Adipocyte (in vitro differentiated cells): ENCODE measurements at places on chromosomes 3 and 15.
A peak's percentile ranks its signal among the peaks of the same experiment; 100 is the strongest.

DNA sequence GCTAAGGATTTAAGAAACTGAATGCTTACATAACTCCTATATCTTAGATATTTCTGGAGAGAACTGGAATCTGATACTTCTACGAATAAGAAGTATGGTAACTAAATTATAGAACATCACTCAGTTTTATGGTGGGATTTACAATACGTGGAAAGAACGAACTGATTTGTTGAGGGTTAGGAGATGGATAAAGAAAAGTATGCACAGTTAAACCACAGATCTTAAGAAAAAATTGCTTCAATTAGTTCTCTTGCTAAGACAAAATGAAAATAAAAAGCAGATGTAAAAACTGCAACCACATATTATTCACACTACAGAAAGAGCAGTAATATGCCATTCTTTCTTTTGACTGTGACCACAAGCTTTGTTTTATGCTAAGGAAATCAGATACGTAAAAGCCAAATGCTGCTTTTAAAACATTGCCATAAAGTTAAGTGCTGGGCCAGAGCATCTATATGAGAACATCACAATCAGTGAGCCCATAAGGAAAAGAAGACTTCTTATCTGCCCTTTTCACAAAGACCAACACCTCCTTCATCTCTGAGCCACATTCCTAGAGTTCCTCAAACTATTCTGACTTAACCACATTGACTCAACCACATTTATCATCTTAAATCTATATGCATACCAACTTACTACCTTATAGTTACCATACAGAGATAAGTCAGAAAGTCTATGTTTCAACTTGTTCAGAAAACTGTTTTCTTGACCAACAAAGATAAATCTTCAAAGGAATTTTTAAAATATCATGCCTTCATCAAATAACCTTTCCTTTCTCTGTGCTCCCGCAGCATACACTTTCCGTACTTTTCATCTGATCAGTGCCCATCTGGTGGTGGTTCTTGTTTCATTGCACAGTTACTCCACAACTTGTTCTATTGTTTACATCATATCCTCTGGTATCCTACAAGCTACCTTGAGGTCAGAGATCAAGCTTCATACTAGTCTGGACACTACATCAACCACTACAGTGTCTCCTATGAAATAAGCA lies 61.7 kb downstream of the FSIP1 start:
- DNase-seq: peak; percentile 84

GRCh38 chr3:1447452-1447851 lies 354.6 kb downstream of the CNTN6 start:
- no peak for DNase-seq

DNA sequence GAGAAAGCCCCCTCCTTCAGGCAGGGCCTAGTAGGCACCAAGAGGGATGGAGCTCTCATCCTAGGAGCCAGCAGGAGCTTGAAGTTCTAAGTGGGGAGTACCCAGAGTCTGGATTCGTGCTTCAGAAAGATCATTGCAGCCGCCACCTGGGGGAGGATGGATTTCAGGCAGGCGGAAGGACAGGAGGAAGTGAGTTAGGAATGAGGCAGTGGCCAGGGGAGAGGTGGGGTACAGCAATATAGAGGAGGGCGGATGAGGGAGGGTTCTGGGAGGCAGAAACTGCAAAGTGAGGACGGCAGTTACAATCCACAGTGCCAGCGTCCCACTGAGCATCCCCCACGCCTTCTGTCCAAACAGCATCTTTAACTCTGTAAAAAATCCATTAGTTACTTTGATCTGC lies 65.2 kb upstream of the LINGO1 start:
- DNase-seq: no peak

DNA sequence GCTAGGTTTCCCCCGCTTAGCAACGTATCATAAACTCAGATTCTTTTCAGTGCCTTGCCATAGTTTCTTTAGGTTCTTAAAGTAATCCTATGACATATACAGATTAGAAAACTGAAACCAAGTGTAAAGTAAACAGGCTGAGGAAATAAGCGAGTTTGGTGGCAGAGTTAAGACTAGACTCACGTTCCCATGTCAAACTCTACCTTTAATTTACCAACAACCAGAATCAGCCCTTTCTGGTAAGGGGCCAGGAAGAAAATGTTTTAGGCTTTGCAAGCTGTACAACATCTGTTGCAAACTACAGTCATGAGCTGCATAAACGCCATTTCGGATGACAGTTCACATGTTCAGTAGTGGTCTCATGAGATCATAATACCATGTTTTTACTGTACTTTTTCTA lies 128.0 kb upstream of the PRICKLE2 start:
- DNase-seq: peak; percentile 44

- no peak for DNase-seq
Observed at GRCh38 chr3:146739203-146739671, 134.1 kb upstream of the PLSCR5 start.

- no peak for DNase-seq
Observed at GRCh38 chr3:34387826-34388564, 589.6 kb downstream of the PDCD6IP start.

DNA sequence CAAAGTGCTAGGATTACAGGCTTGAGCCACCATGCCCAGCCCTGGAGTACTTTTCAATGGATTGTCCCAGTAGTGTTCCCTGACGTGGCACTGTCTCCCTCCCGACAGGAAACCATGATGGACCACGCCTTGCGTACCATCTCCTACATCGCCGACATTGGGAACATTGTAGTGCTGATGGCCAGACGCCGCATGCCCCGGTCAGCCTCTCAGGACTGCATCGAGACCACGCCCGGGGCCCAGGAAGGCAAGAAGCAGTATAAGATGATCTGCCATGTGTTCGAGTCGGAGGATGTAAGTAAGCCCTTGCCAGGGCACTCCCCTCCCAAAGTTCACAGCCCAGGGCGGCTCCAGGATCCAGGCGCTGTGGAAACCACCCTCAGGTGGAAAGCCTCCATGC lies 168.1 kb downstream of the NSMCE3 start:
- DNase-seq: no peak

GRCh38 chr15:34841262-34841725 lies 45.9 kb upstream of the ACTC1 start:
- DNase-seq: no peak

GRCh38 chr3:10432156-10432845 lies 73.1 kb downstream of the ATP2B2 start:
- DNase-seq: no peak

GRCh38 chr3:119792270-119792669 lies 10.4 kb downstream of the NR1I2 start:
- no peak for DNase-seq

GRCh38 chr3:89116476-89116875 lies 9.1 kb downstream of the EPHA3 start:
- DNase-seq: no peak

GRCh38 chr3:100486808-100487207 lies 5.6 kb upstream of the TMEM45A start:
- no peak for DNase-seq

DNA sequence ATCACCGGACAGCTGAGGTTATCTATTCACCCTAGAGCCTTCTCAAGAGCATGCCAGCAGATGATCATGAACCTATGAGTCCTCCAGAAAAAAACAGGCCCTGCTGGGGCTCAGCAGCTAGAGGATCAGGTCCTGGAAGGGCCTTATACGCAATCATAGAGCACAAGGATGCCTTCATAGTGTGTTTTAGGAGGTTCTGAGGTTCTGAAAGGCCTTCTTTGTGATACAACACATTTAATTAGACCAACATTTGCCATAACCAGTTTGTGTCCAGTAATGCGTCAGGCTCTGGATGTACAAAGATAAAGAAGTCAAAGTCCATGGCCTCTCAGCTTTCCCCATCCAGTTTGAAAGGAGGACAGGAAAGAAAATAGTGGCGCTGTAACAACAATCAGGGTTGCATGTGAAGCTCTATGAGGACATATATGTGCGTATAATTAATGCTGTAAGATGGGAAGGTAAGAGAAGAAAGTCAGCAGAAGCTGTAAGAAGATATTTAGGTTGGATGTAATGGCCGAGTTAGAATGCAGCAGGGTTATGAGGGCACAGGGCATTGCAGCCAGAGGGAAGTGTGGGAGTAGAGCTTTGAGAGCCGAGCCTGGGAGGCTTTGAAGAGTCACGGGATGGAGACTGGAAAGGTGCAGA lies 302.6 kb upstream of the TBL1XR1 start:
- no peak for DNase-seq

GRCh38 chr3:150697646-150698045 lies 6.1 kb downstream of the ERICH6 start:
- peak; percentile 4 for DNase-seq

DNA sequence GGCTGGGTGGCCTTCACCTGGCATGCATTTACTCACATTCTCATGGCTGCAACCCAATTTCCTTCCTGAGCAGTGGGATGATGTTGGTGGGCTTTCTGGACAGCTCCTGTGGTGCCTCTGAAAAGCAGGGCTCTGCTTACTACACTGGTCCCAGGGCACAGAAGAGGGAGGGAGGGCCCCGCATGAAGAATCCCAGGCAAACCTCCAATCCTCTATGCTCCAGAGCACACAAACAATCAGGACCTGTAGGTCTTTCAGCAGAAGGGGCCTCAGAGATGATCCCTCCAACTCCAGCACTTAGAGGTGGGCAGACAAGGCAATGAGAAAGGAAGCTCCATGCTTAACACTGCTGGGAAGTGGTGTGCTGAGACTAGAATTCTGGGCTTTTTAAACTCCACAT lies 231.7 kb upstream of the ICE2 start:
- DNase-seq: no peak

DNA sequence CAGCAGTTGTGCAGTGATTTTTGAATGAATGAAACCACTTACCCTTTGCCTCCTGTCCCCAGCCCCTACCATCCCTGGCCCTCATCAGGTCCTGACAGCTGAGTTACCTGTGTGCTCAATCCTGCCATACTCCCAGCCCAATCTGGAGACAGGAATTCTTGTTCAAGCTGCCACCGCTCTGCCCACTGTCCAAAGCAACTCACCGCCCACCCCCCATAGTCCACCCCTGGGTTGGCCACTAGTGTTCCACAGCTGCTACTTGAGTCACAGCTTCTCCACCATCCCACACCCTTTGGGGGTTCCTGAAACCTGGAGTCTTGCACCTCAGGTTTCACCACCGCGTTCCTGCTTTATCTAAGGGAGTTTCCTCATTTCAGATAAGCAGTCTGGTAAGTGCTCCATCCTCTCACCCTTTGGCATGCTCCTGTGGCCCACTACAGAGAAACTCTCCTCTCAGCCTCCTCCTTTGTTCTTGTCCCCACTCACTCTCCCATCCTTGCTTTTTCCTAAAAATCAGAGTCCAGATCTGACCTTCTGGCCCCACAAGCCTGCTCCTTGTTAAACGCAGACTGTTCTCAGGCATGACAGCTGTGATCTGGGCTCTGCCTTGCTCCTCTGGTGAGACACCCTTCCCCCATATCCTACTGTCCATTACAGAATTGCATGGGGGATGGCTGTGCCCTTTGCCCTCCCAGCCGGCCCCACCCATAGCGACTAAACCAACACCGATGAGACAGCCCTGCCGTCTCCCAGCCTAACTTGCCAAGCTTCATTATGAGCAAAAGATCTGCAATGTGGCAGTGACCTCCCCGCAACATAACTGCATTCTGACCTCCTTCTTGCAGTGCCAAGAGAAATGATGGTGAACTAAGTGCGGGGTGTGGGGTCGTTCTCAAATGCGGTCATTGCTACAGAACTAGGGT lies 50.0 kb downstream of the CYP19A1 start:
- DNase-seq: no peak

DNA sequence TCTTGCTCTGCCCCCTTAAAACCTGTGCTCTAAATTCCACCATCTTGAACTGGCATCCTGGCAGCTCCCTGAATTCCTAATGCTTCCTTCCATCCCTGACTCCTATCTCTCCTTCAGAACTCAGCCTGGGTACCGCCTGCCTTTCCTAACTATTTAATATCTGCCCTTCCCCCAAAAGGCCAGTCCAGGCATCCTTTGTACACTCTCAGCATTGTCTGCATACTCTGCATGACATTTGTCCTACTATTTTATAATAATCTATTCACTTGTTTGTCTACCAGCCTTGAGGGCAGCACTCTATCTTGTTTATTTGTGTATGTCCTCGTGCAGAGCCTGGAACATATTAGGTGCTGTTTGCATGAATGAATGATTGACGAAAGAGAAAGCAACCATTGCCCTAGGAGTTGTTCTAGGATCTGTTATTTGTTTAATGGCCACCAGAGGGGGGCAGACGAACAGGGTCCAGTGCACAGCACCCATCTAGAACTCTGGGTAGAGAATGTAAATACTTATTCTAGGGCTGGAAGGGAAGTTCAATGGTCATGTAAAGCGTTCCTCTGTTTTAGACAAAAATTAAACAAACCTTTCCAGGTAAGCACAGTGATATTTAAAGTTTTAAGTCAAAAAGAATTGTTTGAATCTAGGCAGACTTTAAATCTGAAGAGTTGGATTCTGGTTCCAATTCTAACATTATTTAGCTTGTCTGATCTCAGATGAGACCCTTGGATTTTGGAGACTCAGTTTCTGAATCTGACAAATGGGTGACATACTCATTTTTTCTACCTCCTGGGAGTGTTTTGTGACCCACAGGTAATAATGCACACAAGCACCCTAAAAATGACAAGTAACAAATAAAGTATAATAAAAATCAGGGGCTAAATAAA lies 125.8 kb upstream of the GALNT15 start:
- DNase-seq: peak; percentile 90

- no peak for DNase-seq
Observed at GRCh38 chr15:69032703-69033373, 18.3 kb downstream of the NOX5 start.

DNA sequence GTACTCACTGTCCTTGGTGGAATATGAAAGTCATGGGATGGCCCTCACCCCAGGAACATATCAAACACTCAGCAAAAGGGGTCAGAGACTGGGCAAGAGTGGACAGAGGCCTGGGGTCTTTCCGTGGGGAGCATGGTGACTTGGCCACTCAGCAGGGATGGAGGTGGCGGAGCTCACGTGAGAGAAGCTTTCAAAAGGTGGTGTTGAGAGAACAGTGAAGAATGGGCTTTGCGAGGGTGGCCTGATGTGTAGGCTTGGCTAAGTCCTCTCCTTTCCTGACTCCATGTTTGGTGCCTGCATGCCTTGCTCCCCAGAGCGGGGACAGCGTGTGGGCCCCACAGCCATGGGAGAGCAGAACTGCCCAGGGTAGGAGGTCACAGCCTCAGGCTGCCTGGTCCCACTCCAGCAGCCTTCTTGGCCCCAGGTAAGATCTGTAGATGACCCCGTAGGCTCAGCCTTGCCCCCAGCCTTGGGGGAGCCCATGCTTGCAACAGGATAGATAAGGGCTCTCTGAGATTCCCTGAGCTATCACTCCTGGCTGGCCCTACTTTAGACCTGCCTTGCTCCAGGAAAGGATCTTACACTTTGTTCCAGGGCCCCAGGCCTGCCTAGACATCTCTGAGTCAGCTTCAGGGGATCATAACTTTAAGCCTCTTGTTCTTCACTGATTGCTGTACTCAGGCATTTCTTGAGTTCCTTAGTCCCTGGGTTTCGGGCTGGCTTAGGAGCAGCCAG lies 17.0 kb downstream of the RPLP1 start:
- DNase-seq: peak; percentile 52

GRCh38 chr3:107249132-107249531 lies 128.1 kb upstream of the CCDC54 start:
- no peak for DNase-seq
